ENCODE measurements at places on chromosomes 16 and 17. TPM values are rescaled to one million over a fixed set of nuclear protein-coding genes. Genes with fewer than 3 reads are reported as not detected.

CNGB1 gene
- polyA plus RNA-seq: 0.03 TPM

MYLK3 gene
- polyA plus RNA-seq: 0.56 TPM

SAMD14 gene
- polyA plus RNA-seq: 16.4 TPM

KRTAP16-1 gene
- not detected for polyA plus RNA-seq

CHST4 gene
- polyA plus RNA-seq: not detected

OR3A3 gene
- not detected for polyA plus RNA-seq

Measured in left lung (tissue), 14 donors.